ENCODE measurements at places on chromosomes 5 and 9.

- DNase-seq: peak; percentile 79
Observed at GRCh38 chr5:40486437-40487275, 193.1 kb upstream of the PTGER4 start.

GRCh38 chr9:95565982-95566381 lies 49.2 kb upstream of the PTCH1 start:
- DNase-seq: no peak

- no peak for DNase-seq
Observed at GRCh38 chr5:172782169-172783039, 11.4 kb upstream of the DUSP1 start.

DNA sequence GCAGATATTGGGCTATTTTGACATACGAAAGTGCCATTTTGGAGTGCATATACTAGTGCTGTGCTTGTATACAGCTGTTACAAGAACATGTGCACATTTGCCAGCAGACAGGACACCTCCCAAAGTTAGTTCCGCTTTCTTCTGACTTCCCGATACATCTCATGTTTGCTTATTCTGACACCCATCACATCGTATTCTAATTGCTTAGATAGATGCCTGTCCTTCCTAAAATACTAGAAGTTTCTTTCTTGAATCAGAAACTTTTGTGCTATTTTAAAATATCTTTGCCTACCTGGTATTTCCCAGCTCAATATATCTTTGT lies 177.8 kb downstream of the TTLL11 start:
- no peak for DNase-seq

- peak; percentile 35 for DNase-seq
Observed at GRCh38 chr9:73081979-73082657, 69.5 kb upstream of the ANXA1 start.

- peak; percentile 11 for DNase-seq
Observed at GRCh38 chr5:13976867-13977830, 32.7 kb upstream of the DNAH5 start.

DNA sequence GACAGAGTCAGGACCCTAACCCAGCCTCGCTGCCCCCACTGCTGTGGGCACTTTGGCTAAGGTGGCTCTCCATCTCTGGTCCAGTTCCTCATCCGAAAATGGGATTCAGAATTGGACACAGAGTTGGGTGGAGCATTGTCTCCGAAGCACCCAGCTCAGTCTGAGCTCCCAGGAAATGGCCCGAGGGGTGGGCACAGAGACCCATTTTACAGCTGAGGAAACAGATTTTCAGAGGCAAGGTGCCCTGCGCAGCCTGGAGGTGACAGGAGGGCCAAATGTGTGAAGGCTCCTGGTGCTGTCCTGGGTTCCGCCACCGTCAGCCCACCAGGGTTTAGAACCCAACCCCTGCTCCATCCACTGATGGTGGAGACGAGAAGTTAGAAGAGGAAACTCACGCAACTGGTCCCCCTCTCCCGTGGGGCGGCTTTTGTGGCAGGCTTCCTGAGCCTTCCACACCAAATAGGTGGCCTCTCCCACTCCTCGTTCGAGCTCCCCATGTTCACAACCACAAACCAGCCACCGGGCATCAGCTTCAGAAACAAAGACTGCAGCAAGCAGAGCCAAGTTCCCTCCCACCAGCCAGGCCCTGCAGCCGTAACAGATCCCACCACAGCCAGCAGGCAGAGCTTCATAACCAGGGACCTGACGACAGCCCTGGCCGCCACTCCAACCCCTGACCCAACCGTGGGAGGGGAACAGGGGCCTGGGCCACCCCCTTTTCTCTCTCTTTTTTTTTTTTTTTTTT lies 90.9 kb upstream of the LMX1B start:
- no peak for DNase-seq
